ENCODE measurements at places on chromosomes 4 and X.

DNA sequence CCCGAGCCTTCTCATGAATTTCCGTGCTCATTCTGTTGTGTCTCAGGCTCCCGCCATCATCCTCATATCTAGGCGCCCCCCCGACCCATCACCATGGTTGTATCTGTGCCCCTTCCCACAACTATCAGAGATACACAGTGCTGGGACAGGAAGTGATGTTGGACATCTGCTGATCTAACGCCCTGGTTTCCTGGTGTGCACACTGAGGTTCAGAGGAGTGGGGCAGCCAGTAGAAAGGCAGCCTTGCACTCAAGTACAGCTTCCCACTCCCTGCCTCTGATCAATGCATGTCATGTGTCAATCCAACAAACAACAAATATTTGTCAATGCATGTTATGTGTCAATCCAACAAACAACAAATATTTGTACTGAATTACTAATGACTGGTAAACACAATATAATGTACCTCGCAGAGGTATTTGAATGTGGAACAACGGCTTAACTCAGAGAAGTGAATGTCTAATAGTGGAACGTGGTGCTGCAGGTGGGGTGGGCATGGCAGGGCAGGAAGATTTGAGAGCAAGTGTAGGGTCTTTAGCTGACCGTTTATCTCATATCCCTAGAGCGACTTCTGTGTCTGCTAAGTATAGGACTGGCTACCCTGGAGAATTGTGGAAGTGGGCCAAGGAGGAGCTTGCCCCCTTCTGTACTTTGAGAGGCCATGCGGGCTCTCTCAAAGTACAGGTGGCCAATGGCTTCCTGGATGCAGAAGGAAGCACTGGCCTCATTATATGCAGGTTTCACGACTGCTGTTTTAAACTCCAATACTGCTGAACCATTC is 10.3 kb upstream of the SEL1L3 start:
- DNase-seq, result no peak

DNA sequence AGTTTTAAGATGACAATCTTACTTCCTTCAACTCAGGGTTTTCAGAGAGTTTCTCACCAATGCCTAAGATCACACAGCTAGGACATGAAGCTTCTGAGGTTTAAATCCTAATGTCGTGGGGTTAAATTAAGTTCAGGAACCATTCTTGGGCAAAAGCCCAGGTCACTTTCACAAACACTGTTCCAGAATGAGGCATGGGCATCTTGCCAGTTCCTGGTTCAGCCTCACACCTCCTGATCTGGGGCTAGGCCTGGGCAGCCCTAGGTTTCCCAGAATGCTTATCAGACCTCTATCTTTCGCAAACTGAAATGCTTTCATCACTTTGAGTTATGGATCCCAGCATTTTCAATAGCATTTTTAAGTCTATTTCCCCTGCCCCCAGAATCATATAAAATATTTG is 224.8 kb upstream of the EDA2R start:
- no peak for DNase-seq

- no peak for DNase-seq
These were observed 101.0 kb downstream of the GATB start for GRCh38 chr4:151659601-151660364.

- DNase-seq, result no peak
These were observed 8.6 kb downstream of the GABRA4 start for GRCh38 chr4:46984781-46985180.

DNA sequence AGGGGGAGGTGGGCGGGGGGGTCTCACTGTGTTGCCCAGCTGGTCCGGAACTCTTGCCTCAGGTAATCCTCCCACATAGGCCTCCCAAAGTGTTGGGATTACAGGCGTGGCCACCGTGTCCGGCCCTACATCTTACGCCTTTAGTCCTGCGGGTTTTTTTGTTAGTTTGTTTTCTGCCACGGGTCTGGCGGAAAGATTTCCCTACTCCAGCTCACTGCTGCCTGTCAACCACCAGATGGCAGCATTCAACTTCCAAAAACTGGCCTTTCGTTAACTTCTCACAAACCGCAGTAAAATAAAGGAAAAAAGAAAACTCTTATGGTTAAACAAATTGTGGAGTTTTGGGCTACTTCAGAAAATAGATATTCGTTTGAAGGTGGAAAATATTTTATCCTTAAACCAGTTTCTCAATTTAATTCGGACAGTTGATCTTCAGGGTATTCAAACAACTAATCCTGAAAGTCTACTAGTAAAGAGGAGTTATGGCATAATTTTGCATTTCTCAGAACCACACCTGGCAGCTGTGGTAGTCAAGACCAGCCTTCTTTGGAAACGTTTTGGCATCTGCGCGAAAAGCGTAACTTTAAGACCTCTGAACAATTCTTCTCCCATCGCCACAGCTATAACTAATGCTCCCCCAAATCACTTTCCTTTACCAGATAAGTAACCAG is 41.1 kb downstream of the LUZP4 start:
- no peak for DNase-seq

DNA sequence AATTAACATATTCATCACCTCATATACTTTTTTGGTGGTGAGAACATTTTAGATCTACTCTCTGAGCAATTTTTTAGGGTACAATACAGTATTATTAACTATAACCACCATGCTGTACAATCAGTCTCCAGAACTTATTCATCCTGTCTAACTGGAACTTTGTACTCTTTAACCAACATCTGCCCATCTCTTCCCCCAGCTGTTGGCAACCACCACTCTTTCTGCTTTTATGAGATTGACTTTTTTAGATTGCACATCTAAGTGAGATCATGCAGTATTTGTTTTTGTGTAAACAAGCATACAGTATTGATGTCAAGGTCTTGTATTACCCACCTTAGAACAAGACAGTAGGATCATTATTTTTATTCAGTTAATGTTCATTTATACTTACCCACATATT is 516.8 kb downstream of the RPA4 start:
- no peak for DNase-seq

- DNase-seq, result no peak
These were observed 15.8 kb upstream of the UBE2K start for GRCh38 chr4:39682138-39682537.

DNA sequence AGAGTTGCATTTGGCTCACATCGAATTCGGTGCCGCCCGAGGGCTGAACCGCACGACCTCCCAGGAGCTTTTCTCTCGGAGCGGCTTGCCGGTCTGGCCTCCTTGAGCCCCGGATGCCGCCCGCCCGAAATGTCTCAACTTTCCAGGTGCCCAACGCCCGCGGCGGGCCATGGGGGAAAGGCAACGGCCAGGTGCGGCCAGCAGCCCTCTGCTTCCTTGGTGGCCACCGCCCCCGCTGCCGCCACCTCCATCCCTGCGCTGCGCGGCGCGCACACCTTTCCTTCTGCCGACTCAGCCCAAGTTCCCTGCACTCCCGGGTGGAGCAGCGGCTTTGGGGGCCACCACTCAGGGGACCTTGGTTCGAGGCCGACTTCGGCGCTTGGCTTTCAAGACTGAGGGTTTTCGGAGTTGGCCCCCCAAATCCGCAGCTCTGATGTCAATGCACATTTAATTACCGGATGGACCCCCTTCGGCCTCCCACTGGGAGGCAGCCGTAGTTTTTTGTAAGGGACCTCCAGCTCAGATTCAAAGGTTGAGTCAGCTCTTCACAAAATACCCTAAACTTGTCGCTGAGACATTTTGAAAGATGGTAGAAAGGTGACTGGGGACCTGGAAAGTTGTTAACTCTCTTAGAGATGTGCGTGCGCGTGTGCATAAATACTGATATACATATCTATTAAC is 1.1 kb downstream of the AFF2 start:
- DNase-seq, result peak; percentile 18

GRCh38 chrX:138872537-138872936 is 161.0 kb upstream of the FGF13 start:
- no peak for DNase-seq

DNA sequence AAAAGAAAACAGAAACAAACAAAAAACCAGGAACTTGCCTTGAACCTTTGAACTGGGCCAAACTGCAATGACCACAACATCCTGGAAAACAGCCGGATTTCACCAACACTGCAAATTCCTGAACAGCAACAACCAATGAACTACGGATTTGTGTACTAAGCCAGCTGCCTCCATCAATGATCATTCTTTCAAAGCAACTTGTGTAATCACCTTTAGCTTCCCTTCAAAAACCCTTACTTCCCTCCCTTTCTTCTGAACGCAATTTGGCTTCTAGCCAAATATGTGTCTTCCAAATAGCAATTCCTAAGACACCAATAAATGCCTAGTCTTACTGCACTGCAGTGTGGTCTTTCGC is 98.5 kb upstream of the FAM47C start:
- DNase-seq, result no peak

DNA sequence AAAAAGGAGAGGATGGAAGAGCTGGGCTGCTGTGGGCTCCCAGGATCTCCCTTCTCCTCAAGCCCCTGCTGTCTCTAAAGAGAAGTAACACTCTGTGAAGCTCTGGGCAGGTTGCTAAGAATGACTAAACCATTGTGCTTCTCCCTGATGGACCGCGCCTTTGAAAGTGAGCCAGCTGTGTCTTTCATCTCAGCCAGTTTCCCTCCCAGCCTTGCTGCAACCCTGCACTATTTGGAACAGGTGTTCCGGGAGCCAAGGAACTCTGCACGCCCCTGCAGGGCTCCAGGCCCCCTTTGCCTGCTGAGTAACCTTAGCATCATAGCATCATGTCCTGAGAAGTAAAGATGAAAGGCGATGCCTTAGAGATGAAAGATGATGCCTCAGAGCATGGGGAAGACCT is 39.7 kb downstream of the SMIM20 start:
- no peak for DNase-seq

DNA sequence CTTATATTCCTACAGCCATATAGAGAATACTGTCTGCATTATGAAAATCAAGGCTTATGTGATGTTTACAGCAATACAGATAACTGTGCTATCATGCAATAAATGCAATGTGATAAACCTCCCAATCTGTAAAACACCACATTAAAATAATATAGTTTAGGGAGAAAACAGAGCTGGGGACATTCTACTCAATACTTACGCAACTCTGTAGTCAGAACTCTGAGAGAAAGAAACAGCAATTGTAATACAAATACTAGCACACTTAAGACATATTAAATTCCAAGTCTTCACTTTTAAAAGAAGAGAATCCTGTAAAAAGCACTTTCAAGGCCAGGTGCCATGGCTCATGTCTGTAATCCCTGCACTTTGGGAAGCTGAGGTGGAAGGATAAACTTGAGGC is 61.4 kb downstream of the ANKRD17 start:
- DNase-seq, result no peak

DNA sequence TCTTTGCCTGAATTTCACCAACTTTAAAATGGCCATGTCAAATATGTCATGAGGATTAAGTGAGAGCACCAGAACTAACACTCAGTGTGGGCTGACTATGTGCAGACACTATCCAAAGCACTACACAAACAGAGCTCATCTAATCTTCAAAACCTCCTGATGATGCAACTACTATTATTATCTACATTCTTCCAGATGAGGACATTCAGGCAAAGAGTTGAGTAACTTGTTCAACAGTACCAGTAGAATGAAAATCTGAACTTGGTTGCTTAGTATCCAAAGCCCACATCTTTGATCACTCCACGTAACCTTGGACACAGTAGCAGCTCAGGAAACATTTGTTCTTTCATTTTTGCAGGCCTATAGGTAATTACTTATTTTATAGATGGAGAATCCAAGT is 90.1 kb downstream of the ATP8A1 start:
- no peak for DNase-seq

- DNase-seq, result no peak
These were observed 176.2 kb downstream of the MID1 start for GRCh38 chrX:10444204-10444603.

- no peak for DNase-seq
These were observed 21.4 kb downstream of the HELT start for GRCh38 chr4:185039508-185040273.

- peak; percentile 24 for DNase-seq
These were observed 921 bp upstream of the SETD7 start for GRCh38 chr4:139556724-139557555.

DNA sequence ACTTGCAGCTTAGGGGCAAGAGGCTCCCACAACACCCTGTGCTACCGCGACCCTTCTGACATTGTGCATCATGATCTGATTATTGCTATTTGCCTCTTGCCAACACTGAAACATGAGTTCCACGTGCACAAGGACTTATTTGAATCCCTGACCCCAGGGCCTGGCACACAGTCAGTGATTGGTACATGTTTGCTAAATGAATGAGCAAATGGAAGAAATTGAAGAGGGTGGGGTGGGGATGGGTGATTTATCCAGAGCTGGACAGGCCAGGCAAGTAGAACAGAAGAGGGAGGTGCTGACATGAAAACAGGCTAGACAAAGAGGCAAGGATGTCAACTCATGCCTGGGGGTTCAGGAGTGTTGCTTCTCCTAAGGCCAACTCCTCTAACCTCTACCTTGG is 24.9 kb upstream of the RPL39 start:
- no peak for DNase-seq

GRCh38 chr4:141833209-141833608 is 196.8 kb downstream of the IL15 start:
- DNase-seq, result no peak

DNA sequence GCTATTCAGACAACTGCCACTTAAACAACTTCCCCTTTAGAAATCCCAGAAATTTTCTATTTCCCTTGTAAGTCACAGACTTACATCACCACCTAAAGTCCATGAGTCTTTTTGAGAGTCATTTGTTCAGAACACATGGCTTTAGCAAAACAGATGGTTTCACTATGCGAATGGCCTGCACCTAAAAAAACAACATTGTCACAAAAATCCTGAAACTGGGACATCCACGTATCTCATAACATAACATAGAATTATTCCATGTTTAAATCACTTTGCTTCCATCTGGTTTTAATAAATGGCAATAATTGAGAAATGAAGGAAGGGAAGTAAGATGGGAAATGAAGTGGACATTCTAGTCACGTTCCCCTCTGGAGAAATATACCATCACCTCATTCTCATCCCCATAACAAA is 155.3 kb upstream of the EDNRA start:
- no peak for DNase-seq

- no peak for DNase-seq
These were observed 189.9 kb downstream of the PTTG2 start for GRCh38 chr4:38149997-38150671.

DNA sequence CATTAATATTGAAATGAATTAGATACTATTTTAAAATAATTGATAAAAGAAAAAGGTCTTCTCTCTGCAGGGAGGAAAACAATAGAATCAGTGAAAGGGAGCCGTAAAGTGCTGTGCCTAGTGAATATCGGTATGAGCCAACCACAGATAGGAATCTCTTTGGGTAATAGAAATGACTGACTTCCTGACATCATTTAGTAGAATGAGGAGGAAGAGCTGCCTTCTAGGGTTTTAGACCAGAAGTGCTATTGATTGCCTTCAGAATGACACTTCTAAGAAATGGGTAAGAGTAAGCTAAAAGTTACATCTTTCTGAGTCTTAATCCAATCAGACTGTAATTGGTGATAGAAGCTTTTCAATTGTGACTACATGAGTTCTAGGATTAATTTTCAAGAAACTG is 134.0 kb upstream of the MAP9 start:
- DNase-seq, result no peak

Data from HuH-7.5 (cell line).